ENCODE measurements at places on chromosomes 12 and 14. TPM values are rescaled to one million over a fixed set of nuclear protein-coding genes. Genes with fewer than 3 reads are reported as not detected.

Gene SPTB
- not detected for polyA plus RNA-seq

DNA sequence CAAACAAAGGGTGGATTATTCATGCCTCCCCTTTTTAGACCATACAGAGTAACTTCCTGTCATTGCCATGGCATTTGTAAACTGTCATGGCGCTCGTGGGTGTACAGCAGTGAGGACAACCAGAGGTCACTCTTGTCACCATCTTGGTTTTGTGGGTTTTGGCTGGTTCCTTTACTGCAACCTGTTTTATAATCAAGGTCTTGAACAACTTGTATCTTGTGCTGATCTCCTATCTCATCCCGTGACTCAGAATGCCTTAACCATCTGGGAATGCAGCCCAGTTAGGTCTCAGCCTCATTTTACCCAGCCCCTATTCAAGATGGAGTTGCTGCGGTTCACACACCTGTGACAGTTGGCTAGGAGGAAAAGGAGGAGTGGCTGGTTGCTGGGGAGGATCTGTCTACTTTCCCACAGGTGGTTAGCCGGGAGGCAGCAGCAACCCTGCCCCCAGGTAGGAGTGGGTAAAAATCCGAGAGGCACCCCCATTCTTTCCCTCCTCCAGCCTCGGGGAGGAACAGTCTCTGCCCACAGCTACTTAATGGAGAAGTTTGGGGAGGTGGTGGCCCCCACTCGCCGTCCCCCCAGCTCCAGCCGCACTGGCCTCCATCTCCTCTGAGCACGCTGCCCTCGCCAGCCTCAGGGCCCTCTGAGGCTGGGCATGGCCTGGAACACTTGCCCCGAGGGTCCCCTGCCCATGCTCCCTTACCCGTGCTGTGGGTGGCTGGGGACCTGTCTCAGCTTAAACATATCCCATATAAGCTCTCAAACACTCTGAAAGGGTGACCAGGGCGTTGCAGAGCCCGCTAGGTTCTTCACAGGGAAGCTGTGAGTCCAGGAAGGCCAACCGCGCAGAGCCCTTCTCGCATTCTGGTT lies 41.7 kb downstream of the SMIM41 start:
- H3K4me1 ChIP-seq: peaks cover 3% of the 10 kb centered on the region
- H3K27me3 ChIP-seq: no peaks in the 10 kb centered on the region
- H3K36me3 ChIP-seq: no peaks in the 10 kb centered on the region
- H3K4me3 ChIP-seq: no peak overlapping the region
- H3K27ac ChIP-seq: no peak overlapping the region

DNA sequence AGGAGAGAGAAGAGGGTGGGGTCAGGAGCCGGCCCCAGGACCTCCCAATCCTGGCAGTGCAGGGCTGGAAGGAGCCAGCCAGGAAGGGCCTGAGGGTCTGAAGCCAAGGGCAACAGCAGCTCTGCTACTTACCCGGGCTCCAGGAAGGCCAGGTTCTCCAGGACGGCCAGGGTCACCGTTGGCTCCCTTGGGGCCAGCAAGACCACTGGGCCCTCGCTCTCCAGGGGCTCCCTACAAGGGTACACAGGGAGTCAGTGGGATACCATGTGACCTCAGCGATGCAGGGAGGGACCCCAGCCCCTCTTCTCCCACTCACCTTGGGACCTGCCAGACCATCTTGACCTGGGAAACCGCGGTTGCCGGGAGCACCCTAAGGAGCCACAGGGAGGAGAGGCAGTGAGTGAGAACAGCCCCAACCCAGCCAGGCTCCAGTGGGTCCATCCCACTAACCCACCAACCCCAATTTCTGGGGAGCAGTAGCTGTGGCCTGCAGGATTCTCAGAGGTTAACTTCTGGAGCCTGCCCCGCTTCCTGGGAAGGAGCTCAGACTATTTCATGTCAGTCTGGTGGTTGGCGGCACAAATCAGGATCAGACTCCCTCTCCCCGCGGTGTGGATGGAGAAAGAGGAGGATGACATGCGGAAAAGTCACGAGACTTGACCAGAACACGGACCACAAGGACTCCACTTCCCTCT lies 18.5 kb downstream of the COL2A1 start:
- H3K4me1 ChIP-seq: peaks cover 14% of the 10 kb centered on the region
- no peaks in the 10 kb centered on the region for H3K27me3 ChIP-seq
- no peak for DNase-seq
- H3K36me3 ChIP-seq: no peaks in the 10 kb centered on the region
- no peak overlapping the region for H3K4me3 ChIP-seq

- H3K4me1 ChIP-seq: no peaks in the 10 kb centered on the region
- no peaks in the 10 kb centered on the region for H3K27me3 ChIP-seq
- no peaks in the 10 kb centered on the region for H3K36me3 ChIP-seq
- H3K27ac ChIP-seq: no peak overlapping the region
Measured at GRCh38 chr14:83184531-83184930, 1650.9 kb upstream of the SEL1L start.

Gene ALDH1L2
- polyA plus RNA-seq: not detected

- H3K27ac ChIP-seq: no peak overlapping the region
- peaks cover 38% of the 10 kb centered on the region for H3K4me1 ChIP-seq
- no peak for DNase-seq
- peaks cover 6% of the 10 kb centered on the region for H3K27me3 ChIP-seq
- no peaks in the 10 kb centered on the region for H3K36me3 ChIP-seq
- H3K4me3 ChIP-seq: peak overlapping the region; percentile 13
Measured at GRCh38 chr12:48969160-48969771, 2.3 kb downstream of the WNT10B start.

Gene CPNE6
- not detected for polyA plus RNA-seq

DNA sequence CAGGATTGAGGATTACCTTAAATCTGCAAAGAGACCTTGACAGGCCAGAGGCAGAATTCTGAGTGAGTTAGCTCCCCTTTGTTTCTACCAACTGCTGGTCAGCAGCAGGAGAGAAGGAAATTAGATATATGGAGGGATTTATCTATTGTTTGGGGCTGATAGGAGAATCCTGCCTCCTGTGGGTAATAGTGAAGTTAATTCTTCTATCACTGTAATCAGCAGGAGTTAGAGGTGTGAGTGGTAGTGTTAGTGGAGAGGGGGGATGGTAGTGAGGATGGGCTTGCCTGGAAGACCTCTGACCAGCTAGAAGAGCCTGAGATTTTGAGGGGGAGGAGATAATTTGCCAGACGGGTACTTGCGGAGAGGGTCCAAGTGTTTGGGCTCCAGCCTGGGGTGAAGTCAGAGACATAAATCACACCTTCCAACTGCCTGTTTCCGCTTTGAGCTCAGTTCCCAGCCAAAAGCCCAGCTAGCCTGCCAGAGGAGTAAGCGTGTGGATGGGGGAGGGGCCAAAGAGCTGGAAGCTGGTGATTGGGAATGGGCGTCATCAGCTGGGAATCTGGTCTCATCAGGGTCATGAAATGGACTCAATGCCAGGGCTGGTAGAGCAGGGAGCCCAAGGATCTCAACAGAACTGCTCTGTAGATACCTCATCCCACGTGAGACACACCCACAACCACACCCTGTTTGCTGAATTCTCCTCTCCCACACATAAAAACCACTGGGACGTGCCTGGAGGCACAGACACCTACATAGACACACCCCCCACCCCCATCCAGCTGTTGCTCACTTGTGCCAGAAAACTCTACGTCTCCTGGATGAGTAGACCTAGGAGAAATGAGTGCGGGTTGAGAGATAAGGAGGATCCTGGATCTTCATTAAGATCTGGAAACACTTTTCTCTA lies 13.1 kb upstream of the ITGA5 start:
- peaks cover 13% of the 10 kb centered on the region for H3K4me1 ChIP-seq
- no peak overlapping the region for H3K27ac ChIP-seq
- H3K27me3 ChIP-seq: no peaks in the 10 kb centered on the region
- no peak for DNase-seq
- H3K36me3 ChIP-seq: no peaks in the 10 kb centered on the region

Gene CCDC88C
- 44.9 TPM for polyA plus RNA-seq

DNA sequence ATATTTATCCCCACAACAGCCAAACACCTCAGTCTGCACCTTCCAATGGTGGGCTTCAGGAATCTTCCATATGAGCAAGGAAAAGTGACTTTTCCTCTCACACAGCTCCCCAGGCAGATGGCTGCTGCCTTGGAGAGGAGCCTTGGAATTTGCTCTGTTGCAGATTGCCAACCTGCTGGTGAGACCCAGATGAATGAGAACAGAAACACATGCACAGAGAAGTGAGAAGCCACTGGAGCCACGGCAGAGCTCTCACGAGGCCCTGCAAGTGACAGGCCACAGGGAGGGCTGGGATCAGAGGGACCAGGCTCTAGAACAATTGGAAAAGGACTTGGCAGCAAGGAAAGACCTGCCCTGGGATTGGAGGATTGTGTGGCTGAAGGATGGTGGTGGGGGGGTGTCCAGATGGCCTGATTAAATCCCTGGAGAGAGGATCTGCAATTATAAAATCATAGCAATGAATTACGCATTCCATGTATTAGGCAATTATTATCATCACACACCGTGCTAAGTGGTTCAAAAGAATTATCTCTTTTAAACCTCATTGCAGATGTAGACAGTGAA lies 84.9 kb upstream of the PWP1 start:
- H3K4me3 ChIP-seq: no peak overlapping the region
- no peak overlapping the region for H3K27ac ChIP-seq
- no peak for DNase-seq
- H3K4me1 ChIP-seq: no peaks in the 10 kb centered on the region

Gene VCPKMT
- 13.4 TPM for polyA plus RNA-seq

GRCh38 chr14:97077253-97077653 lies 280.1 kb downstream of the VRK1 start:
- peaks cover 9% of the 10 kb centered on the region for H3K4me1 ChIP-seq
- no peaks in the 10 kb centered on the region for H3K27me3 ChIP-seq
- H3K4me3 ChIP-seq: no peak overlapping the region
- H3K27ac ChIP-seq: no peak overlapping the region
- no peaks in the 10 kb centered on the region for H3K36me3 ChIP-seq

GRCh38 chr14:95481391-95482022 lies 34.9 kb downstream of the SYNE3 start:
- no peak overlapping the region for H3K4me3 ChIP-seq
- H3K27ac ChIP-seq: no peak overlapping the region
- DNase-seq: no peak
- H3K4me1 ChIP-seq: peaks cover 19% of the 10 kb centered on the region
- H3K27me3 ChIP-seq: no peaks in the 10 kb centered on the region

DNA sequence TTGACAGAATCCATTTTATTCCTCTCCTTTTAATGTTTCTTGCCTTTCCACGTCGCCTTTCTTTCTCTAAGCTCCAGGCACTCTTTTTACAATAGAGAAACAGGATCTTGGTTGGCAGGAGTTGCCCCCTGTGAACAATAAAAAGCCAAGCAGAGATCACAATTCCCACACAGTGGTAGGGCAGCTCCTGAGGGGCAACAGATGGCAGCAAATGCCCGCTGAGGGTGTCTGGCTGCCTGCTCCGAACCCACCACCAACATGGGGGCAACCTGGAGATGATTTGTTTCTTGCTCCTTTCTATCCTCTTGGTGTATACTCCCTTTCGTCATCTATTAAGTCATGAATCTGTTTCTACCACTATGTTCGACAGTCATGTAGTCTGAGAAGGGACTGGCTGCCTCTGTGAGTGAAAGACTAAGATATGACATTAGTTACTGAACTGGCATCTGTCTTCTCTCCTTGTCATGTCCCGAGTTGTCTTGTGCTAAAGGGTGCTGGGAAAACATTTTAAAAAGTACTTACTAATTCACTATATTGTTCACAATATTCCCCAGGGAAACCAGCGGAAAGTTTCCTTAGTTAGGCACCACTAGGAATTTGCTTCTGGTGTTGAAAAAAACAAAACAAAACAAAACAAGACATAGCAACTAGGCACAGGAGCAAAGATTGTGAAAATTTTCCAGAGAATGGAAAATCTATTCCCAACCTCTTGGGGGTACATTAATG lies 170.1 kb downstream of the STXBP6 start:
- no peaks in the 10 kb centered on the region for H3K4me1 ChIP-seq
- no peak overlapping the region for H3K27ac ChIP-seq
- DNase-seq: no peak

DNA sequence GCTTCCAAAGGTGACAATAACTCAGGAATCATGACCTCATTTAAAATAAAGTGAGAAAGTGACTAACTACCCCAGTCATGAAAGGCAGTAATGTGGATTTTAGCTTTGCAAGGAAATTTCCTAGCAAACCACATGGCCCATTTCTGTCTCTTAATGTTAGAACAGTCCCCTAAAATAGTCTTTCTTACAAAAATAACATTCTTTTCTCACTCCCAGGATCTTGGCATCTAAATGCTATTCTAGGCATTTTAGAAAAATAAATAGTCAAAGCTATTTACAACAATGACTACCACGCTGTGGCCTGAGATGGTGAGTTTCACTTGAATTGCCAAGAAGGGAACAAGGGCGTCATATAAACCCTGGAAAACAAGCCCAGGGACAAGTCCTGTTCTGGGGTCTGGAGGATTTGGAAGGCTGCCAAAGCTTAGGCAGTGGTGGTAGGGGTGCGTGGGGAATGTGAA lies 101.2 kb upstream of the CCDC175 start:
- H3K4me3 ChIP-seq: no peak overlapping the region
- H3K4me1 ChIP-seq: no peaks in the 10 kb centered on the region
- H3K27me3 ChIP-seq: no peaks in the 10 kb centered on the region
- H3K36me3 ChIP-seq: no peaks in the 10 kb centered on the region

DNA sequence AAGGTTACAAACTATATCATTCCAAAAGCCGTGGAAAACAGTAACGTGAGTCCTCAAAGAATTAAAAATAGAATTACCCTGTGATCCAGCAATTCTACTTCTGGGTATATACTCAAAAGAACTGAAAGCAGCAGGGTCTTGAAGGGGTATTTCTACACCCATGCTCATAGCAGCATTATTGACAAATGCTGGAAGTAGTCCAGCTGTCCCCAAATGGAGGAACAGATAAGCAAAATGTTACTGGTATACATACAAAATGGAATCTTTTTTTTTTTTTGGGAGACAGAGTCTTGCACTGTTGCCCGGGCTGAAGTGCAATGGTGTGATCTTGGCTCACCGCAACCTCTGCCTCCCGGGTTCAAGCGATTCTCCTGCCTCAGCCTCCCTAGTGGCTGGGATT lies 32.9 kb downstream of the ADIPOR2 start:
- peaks cover 5% of the 10 kb centered on the region for H3K4me1 ChIP-seq
- no peak overlapping the region for H3K4me3 ChIP-seq
- H3K36me3 ChIP-seq: no peaks in the 10 kb centered on the region
- H3K27ac ChIP-seq: no peak overlapping the region
- DNase-seq: no peak

Gene TRPV4
- not detected for polyA plus RNA-seq

DNA sequence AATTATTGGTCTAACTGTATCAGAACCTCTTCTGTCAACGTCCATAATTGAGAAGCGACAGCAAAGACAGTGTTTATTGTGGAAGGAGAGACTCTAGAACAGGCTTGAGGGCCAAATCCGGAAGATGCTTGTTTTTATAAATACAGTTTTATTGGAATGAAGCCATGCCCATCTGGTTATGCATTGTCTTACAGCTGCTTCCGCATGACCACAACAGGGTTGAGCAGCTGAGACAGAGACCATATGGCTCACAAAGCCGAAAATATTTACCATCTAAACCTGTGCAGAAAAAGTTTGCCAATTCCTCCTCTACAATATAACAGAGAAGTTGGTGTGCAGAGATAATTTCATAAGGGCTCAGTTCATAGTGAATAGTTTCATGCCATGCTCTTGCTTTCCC lies 24.5 kb downstream of the PRKAB1 start:
- H3K36me3 ChIP-seq: no peaks in the 10 kb centered on the region
- no peaks in the 10 kb centered on the region for H3K4me1 ChIP-seq
- no peak overlapping the region for H3K27ac ChIP-seq
- DNase-seq: no peak

GRCh38 chr12:55721601-55722213 lies 1.5 kb downstream of the RDH5 start:
- DNase-seq: no peak
- H3K27ac ChIP-seq: no peak overlapping the region
- peaks cover 12% of the 10 kb centered on the region for H3K4me1 ChIP-seq
